ENCODE measurements at places on chromosomes 3 and 15. TPM values are rescaled to one million over a fixed set of nuclear protein-coding genes. Genes with fewer than 3 reads are reported as not detected.

DNA sequence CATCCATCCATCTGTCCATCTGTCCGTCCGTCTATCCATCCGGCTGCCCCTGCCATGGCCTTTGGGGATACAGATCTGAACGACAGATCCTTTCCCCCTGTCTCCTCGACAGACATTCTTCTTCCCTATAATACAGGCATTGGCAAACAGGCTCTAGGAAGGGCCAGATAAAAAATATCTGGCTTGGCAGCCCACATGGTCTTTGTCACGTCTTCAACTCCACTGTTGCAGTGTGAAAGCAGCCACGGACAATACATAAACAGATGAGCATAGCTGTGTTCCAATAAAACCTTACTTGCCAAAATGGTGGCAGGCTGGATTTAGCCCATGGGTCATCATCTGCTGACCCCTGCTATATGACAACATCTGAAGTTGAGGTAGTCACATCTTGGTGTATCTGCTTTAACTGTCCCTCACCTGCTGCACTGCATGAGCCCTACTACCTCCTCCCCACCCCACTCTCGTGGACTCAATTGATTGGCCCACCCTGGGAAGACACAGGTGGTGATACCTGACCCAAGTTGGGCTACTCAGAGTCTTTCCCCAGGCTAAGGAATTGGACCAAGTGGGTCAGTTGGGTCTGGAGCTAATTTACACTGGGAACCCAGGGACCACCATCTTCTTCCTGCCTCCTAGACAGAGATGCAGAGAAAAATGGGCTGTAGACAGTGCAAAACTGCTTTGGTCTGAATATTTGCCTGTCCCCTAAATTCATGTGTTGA, 128.4 kb upstream of the SMAD3 start:
- no peak for DNase-seq

SYNPR gene
- not detected for polyA plus RNA-seq

GUCA1C gene
- polyA plus RNA-seq, result 0.21 TPM

EIF4E3 gene
- 13.2 TPM for polyA plus RNA-seq

DNA sequence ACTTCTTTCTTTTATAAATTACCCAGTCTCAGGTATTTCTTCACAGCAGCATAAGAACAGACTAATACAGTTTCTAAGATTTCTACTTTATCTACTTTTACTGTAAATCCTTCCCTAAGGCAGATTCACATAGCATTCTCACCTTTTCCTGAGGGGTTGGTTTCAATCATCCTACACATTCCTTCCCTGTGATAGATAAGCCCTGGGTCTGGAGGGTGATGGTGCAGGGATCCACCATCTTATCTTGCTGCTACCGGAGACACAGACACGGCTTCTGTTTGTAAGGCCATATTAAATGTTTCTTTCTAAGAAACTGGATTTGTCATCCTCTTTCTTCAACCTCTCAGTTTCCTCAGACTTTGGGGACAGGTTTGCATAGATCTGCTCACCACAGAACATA, 6.1 kb downstream of the IQCF5 start:
- no peak for DNase-seq

- DNase-seq, result no peak
Measured at GRCh38 chr15:43251185-43251870, 15.4 kb downstream of the TGM5 start.

- DNase-seq, result no peak
Measured at GRCh38 chr3:25784971-25785370, 1.7 kb upstream of the NGLY1 start.

GRCh38 chr3:78804251-78805037, 963.4 kb downstream of the ROBO1 start:
- no peak for DNase-seq

Data from left renal cortex interstitium (tissue), 4 donors.